ENCODE measurements at places on chromosomes 7 and 10.
A peak's percentile ranks its signal among the peaks of the same experiment; 100 is the strongest.

- DNase-seq = no peak
Observed at GRCh38 chr10:31457858-31458257, 138.8 kb downstream of the ZEB1 start.

DNA sequence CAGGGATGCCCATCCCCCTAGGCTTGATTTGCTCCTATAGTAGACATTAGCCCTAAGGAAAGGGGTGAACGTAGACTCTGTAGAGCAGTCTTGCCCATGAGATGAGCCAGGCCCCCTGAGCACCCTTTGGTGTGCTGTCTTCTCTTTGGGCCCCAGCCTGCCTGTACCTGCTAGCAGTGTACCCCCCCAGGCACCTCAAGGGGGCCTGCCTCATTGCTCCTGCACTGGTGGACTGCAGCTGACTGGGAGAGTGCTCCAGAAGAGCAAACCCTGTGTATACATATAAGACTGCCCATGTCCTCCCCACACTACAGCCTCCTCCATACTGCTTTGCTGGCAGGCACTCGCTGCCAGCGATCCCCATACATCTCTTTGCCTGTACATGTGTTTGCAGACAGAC, 206.7 kb downstream of the PCDH15 start:
- DNase-seq = no peak

GRCh38 chr7:29969738-29970137, 19.9 kb downstream of the SCRN1 start:
- DNase-seq = no peak

GRCh38 chr7:129848436-129848835, 104.3 kb downstream of the UBE2H start:
- DNase-seq = no peak

DNA sequence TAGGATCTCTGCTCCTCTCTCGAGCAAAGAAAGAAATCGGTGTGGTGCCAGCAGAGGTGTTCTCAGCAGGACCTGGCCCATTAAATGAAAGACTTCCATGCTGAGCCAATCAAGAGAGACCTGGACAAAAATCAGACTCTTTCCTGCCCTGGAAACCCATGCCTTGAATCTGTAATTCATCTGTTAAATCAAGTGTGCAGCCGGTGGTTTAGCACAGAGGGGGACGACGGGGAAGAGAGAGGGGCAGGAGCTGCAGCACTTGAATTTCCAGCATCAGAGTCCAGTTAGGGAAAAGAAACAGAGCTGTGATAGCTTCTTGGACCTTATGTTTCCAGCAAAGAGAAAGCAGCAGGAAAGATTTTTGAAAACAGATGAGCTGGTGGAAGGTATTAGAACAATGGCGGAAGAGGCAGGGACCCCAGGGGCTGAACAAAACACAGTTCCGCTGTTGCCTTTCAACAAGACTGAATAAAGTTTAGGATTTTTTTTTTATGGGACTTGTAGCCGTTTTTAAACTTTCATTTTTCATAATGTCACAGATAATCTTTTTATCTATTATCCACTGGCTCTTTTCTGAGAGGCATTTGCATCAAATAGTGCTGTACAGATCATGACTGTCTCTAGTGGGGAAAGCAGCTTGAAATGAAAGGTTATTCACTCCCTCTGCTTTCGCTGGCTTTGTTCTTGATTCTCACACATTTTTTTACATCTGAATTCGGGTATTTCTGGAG, 543.6 kb upstream of the GALNT17 start:
- DNase-seq = no peak

GRCh38 chr7:116854132-116854531, 8.3 kb upstream of the CAPZA2 start:
- no peak for DNase-seq

DNA sequence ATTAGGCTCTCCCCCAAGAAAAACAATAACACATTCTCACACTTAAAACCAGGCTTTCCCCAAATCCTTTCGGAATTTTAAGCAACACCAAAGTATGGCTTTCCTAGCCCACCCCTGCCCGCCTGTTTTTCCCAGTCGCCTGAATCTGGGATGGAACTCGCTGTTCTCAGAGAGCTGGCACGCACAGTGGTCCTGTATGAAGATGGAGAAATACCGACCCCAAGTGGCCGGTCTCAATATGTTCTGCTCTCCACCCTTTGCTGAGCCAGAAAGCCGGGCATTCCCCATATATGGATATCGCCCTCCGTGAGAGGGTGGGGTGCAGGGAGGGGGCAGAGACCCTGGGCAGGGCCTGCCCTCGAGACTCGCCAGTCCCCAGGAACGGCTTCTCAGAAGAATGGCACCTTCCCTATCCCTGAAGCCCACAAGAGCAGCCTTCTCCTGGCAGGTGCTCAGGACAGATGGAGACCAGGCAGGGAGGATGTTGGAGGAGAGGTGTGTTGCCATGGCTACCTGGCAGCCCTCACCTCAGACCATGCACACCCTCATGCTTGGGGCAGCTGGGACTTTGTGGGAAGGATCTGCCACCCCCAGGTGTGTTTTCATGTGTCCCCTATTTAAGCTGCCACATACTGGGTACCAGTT, 3.4 kb downstream of the TACR2 start:
- DNase-seq = peak; percentile 63

DNA sequence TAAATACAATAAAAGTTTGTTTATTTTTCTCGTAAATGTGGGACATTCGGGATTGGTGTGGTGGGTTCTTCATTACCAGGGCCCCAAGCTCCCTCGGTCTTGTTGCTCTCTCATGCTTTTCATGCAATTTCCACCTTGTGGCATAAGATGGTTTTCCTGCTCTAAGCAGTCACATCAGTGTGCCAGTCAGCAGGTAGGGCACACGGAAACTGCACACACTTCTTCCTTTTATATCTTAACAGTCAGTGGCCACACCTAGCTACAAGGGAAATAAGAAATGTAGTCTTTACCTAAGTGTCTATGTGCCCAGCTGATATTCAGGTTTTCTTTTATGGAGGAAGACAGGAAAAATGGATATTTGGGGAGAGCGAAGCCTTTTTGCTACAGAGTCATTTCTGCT, 6.5 kb downstream of the TAF5 start:
- DNase-seq = no peak

DNA sequence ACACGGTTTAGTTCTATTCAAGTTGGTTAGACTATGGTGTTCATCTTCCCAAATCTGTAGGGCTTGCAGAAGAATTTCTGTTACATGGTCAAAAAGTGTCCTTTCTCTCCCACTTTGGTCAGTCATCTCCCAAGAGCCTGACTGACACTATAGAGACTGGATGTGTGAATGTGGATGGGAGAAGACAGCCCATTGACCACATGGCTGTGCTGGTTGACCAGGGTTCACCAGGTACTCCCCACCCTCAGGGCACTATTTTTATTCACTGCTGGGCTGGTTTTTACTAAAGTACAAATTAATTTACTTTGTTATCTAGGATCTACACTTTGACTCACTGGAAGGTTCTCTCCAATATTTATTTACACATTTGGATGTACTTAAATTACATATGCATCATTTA, 2.3 kb downstream of the ZNF804B start:
- DNase-seq = no peak
